ENCODE measurements at places on chromosomes 12 and 14. TPM values are rescaled to one million over a fixed set of nuclear protein-coding genes. Genes with fewer than 3 reads are reported as not detected.
A peak's percentile ranks its signal among the peaks of the same experiment; 100 is the strongest.

DNA sequence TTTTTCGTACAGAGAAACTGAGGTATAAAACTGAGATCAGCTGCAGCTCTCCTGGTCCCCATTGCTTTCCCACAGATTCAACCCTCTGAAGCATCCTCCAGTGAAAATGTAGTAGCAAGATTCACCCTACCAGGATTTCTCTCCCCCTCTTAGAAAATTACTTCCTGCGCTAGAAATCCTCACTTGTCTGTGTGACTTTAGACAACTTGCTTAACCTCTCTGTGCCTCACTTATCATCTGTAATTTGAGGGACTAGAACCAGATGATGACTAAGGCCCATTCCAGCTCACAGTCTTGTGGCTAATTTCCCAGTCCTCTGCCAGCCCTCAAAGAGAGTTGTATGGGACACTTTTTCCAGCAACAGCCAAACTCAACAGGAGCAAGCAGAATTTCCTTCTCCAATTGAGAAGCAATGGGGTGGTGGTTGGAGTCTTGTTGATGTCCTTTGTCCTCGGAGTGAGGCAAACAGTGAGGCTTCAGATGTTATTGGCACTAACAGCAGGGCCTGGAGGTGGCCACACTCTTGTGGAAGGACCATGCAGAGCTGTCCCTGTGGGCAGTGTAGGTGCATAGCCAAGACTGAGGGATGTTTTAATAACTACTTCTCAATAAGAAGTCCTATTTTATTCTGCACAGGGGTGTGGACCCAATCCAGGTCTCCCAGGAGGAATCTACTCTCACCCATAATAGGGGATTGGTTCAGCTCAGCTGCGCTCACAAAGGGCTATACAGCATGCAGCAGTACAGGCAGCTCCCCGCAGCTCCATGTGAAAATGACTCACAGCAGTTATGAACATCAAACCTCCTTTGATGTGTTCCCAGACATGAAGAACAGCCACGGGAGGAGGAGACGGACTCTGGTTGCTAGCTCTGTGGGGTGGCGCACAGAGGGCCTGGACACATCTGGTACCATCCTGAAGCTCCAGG is 200.1 kb downstream of the DAD1 start:
- H3K36me3 ChIP-seq = no peaks in the 10 kb centered on the region
- DNase-seq = peak; percentile 84
- no peaks in the 10 kb centered on the region for H3K4me1 ChIP-seq
- no peak overlapping the region for H3K4me3 ChIP-seq

Gene LAG3
- 10.3 TPM for total RNA-seq

GRCh38 chr12:48105321-48105866 is 485 bp downstream of the SENP1 start:
- H3K27ac ChIP-seq = peak overlapping the region; percentile 91
- no peaks in the 10 kb centered on the region for H3K27me3 ChIP-seq
- DNase-seq = no peak
- H3K4me1 ChIP-seq = peaks cover 26% of the 10 kb centered on the region
- no peaks in the 10 kb centered on the region for H3K36me3 ChIP-seq

GRCh38 chr12:121184984-121185889 is 24.7 kb upstream of the P2RX4 start:
- no peak overlapping the region for H3K4me3 ChIP-seq
- DNase-seq = no peak
- H3K36me3 ChIP-seq = no peaks in the 10 kb centered on the region
- H3K27me3 ChIP-seq = no peaks in the 10 kb centered on the region
- H3K27ac ChIP-seq = no peak overlapping the region

- no peak overlapping the region for H3K4me3 ChIP-seq
- no peaks in the 10 kb centered on the region for H3K27me3 ChIP-seq
- DNase-seq = no peak
- peaks cover 5% of the 10 kb centered on the region for H3K36me3 ChIP-seq
- H3K4me1 ChIP-seq = no peaks in the 10 kb centered on the region
Measured at GRCh38 chr14:89963288-89963978, 7.7 kb downstream of the TDP1 start.
